SW 1271 (cell line): ENCODE measurements at places on chromosomes 11 and 22.

GRCh38 chr11:30914143-30914762 lies 328.1 kb upstream of the MPPED2 start:
- no peak for DNase-seq

GRCh38 chr11:82790723-82791484 lies 57.2 kb upstream of the FAM181B start:
- DNase-seq = no peak

DNA sequence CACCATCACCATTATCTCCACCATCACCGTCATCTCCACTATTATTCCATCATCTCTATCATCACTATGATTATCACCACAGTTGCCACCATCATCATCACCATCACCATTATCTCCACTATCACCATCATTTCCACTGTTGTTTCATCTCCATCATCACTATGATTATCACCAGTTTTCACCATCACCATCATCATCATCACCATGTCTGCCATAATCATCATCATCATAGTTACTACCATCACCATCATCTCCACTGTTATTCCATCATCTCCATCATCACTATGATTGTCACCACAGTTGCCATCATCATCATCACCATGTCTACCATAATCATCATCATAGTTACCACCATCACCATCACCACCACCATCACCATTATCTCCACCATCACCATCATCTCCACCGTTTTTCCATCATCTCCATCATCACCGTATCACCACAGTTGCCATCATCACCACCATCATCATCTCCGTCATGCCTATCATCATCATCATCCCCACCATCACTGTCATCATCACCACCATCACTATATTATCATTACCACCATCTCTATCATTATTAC lies 264.9 kb downstream of the BRD1 start:
- DNase-seq = no peak

DNA sequence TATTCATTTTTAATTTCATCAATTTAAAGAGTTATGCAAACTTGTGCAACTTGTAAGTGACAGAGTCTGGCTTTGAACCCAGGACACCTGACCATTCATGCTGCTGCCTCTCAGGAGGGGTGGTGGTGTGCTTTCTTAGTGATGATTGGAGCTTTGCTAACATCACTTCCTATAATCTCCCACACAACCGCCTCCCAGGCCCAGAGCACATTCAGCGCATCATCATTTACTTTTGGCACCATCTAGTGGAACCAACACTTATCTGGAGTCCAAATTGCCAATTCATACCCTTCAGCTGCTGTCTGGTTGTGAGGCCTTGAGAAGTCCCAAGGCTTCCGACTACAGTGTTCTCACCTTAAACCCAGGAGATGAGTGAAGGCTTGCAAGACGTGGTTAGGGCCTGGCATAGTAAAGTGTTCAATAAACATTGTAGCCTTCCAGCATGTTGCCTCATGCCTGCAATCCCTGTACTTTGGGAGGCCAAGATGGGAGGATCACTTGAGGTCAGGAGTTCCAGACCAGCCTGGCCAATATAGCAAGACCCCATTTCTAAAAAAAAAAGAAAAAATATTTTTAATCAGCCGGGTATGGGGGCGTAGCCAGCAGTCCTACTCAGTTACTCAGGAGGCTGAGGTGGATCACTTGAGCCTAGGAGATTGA lies 1.1 kb upstream of the TTLL1 start:
- peak; percentile 56 for DNase-seq

DNA sequence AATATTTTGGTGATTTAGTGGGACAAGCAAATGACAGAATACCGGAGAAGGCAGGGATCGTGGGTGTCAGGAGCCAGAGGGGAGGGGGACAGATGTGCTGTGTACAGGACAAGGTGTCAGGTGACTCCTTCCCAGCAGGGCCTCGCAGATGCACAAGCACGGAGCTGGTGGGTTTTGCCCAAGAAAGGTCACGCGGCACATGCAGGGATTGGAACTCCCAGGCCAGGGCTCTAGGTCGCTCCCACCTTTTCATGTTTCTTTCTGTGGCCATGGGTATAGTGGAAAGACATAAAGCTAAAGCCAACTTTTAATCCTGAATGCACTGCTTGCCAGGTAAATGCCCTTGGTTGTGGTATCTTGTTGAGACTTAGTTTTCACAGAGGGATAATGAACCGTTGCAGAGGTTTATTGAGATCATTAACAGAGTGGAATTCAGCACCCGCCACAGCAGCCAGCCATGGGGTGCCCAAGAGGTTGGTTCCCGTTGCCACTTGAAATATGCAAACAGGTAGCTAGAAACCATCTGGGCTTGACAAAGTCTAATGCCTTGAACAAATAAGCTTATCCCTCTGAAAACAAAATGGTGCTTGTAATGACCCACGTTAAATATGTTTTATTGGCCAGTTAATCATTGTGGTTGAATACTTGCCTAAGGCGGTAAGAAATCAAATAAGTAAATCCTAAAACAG lies 10.1 kb downstream of the C22orf23 start:
- DNase-seq = no peak
